Coronary artery (tissue), 2 donors: ENCODE measurements at places on chromosomes 4 and X.

DNA sequence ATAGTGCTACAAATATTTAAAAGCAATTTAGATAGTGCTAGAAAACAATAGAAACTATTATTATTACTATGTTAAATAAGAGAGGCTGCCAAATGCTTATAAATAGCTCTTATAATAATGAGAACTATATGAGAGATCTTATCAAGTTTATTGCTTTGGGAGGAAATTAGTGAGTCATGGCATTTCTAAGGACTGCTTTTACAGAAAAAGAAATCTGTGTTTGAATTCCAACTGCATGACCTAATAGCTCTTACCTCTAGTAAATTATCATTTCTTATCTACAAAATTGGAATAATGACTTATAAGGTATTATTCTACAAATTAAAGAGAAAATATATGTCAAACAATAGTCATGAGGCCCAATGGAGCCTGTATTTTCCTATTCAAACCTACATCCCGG is 177.2 kb downstream of the GABRG1 start:
- DNase-seq: no peak

- no peak for DNase-seq
Observed at GRCh38 chr4:48753159-48753558, 26.9 kb downstream of the FRYL start.

DNA sequence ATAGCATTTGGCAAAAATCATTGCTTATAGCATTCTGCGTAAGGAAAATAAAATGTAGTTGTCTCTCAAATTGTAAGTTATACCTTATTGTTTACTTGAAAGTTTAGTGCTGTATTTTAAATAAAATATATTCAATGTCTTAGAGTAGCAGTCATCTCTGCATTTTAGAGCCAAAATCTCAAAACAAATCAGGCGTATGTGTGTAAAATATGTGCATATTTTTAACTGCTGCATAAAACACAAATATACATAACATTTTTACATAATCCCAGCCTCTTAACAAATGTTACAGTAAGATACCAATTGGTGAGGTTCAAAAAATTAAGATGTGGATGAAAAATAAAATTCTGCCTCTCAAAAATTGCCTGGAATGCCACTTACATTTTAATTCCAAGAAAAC is 145.8 kb upstream of the AGA start:
- DNase-seq: no peak

DNA sequence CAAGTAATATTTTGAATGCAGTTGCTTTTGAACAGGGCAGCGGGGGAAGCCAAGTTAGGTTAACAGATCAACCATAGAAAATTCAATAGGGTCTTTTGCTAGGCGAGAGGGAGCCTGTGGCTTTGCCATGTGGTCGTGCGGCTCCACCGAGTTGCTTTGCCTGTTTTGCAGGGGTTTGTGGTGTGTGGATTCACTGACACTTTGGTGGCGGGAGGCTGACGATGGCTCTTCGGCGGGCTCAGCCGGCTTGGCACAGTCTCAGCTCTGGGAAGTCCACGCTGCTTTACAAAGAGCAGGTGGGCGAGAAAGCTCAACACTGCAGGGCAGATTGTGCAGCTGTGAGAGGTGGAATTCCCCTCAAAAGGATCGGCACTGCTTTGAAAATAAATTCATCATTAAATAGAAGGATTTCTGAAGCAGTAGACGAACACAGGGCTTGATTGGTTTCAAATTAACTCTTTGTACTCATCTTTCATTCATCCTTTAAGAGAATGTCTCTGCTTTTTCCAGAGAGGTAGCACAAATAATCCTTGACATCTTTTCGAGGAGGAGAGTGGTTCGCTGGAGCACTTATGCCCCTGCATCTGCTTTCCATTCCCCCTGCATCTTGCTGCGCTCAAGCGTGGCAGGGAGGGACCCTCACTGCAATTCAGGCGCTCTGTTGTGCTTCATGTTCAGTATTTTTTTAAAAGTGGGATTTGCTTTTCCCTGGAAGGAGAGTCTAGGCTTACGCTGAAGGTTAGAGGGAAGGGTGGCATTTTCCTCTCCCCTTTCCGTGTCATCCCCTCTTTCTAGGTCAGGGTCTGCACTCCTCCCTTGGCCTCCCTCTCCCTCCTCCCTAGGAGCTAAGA is 201.8 kb upstream of the LEF1 start:
- no peak for DNase-seq

GRCh38 chrX:9341291-9342201 is 123.3 kb upstream of the TBL1X start:
- no peak for DNase-seq

DNA sequence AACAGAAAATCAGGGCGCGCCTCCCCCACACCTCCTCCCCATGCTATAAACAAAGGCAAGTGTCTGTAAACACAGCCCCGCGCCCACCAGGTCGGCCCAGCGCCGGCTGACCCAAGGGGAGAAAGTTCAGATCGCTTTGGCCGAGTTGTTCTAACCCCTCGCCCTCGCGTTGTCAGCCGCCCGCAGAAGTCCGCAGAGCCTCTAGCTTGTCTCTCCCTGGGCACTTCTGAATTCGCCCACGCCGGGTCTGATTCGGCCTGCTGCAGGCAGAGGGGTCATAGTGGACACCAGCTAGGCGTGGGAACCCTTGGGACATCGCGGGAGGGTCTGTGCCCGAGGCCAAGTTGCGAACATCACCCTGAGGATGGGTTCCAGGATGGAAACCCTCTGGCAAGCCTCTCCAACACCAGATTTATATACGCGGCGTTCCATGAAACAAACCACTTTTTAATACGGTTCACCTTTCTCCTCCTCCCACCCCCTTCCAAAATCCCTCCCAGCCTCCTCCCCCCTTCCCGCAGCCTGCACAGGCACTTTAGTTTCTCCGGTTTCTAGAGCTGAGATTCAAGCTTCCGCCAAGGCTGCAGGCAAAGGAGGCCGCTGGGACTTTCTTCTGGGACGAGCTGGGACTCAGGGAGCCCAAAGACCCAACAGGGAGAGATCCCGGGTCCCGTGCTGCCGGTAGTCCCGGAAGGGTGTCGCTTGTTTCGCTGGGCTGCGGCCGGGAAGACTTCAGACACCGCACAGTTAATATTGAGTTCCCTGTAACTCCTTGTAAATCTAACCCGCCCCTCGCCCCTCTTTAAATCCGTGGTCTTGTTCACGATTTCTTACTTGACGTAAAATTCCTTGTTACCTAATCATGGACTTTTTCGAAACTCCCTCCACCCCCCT is 4.7 kb downstream of the HAND2 start:
- peak; percentile 71 for DNase-seq

- DNase-seq: no peak
Observed at GRCh38 chrX:108640817-108641216, 95.5 kb downstream of the IRS4 start.

DNA sequence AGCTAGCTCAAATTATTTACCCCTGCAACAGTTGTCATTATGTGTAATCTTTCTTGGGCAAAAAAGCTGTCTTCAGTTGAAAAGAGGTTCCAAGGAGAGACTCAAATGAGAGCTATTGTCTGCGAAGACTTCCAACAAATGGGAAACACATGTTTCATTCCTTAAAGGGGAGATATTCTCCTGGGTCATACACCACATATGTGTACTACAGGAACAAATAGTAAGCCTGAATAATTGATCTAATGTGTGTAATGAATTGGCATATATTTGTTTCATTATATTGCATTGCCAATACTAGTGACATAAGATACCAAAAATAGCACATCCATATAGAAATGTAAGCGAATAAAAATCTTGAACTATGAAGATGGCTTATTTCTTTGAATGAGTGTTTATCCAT is 950.9 kb upstream of the NDST4 start:
- DNase-seq: no peak
